Panc1 (cell line): ENCODE measurements at places on chromosomes 7 and 10.

DNA sequence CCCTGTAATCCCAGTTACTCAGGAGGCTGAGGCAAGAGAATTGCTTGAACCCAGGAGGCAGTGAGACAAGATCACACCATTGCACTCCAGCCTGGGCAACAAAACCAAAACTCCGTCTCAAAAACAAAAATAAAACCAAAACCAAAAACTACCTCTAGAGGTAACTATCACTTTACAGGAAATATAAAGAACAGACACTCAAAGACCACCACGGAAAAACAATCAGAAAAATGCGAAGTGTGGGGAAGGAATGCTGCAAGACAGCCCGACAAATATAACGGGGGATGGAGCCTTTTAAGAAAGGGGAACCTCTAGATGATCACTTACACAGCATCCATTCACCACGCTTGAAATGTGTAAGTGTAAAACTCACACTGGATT is 4.3 kb downstream of the HNRNPF start:
- DNase-seq, result no peak

- DNase-seq, result no peak
These were observed 339.2 kb downstream of the DNAJB6 start for GRCh38 chr7:157676001-157676400.

DNA sequence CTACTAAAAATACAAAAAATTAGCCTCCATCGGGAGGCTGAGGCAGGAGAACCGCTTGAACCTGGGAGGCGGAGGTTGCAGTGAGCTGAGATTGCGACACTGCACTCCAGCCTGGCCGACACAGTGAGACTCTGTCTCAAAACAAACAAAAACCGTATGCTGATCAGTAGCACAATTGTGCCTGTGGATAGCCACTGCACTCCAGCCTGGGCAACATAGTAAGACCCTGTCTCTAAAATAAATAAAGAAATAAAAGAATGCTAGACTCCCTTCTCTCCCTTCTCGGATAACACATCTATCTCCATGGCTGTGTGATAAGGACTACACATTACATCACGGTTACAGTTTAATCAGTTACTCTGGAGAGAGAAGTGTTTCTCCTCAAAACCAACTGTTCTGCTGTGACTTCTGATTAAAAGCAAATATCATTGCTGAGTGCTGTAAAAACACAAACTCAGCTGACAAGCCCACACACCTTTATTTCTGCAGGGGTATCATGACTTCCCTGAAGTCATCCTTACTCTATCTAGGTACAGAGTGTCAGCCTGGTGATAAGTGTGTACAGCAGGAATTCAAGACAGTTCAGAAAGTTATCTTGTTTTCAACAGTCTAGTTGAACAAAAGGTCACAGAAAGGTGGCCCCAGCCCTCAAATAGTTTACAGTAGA is 5.3 kb upstream of the ARHGAP19 start:
- no peak for DNase-seq

- DNase-seq, result no peak
These were observed 18.2 kb downstream of the POLL start for GRCh38 chr10:101569622-101570427.
